ENCODE measurements at places on chromosomes 13 and 19.

DNA sequence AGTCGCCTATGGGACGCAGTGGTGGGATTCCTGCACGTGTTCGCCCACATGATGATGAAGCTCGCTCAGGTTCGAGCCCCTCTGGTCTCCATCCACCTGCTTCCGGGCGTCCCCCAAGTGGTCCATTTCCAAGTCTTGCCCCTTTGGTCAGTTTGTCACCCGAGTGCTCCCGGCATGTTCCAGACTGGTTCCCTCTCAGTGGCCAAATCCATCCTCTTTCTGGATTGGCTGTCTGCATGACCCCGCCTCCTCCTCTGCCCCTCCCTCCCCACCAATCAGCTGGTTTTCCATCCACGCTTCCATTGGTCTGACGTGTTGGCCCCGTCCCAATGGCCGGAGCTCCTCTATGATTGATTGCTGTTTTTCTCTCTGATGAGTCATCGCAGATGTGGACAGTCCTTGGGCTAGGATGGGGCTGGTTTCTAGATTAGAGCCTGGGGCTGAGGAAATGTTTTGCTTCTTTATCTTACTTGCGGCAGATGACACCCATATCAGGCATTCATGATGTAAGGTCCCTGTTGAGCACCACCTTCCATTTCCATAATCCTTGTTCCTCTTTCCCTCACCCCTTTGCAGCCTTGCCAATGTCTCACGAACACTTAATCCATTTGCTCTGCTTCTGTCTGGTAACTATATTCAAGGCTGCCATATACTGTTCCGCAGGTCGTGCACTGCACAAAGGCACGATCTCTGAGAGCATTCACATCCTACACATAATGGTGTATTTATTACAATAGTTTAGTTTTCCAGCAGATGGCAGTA is 73.8 kb downstream of the MAP4K1 start:
- no peak for DNase-seq

DNA sequence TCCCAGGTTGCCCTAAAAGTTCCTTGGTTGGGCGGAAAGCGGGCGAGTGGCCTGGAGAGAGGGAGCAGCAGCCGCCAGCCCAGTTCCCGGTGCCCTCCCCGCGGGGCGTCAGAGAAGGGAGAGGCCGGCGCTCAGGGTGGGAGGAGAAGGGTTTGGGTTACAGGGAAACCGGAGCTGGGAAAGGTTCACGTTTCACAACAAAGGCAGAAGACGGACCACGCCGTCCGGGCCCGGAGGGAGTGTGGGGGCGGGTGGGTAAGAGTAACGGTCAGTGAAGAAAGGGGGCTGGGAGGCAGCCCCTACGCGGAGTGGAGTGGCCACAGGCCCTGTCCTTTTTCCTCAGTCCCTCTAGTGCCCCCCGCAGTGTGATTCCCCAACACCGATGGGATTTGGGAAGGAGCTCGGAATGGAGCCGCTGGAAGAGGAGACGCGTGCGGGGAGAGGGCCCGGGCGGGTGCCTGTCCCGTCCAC is 1.6 kb downstream of the SIX5 start:
- DNase-seq = no peak

- DNase-seq = no peak
These were observed 13.1 kb upstream of the LAMP1 start for GRCh38 chr13:113283904-113284303.

DNA sequence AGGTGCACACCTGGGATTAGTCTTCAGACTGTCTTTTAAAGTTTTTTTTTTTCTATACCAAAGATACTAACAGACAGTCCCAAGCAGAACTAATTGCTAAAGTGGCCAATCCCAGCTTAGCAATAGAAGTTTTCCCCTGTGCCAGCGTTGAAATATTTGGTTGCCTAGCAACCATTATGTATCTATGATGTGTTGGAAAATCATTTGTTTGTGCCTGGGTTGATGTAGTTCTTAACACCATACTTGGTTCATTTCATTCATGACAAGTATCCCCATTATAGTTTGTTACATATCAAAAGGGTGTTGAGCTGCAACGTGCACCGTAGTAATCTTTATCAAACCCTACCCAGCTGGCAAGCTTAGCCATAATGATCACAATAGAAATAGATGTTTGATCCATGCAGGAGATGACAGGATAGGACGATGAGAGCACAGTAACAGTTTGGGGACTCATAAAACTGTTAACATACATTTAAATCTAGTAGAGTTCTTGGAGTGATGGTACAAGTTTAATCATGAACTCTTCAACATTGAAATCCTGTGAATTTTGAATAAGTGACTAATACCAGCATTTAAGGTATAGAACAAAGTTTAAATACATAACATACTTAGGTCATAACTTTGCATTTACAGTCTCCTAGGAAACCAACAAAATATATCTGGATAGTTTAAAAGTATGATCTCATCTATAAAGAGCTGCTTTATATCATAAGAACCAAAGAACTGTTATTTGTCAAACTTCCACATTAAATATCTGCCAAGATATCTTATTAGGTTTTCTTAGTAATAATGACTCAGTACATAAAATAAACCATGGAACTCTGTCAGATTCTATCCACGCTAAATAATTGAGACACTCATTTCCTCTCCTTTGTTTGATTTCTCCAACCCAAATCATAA is 73.4 kb downstream of the MBNL2 start:
- no peak for DNase-seq

GRCh38 chr13:44874886-44875630 is 114.2 kb downstream of the NUFIP1 start:
- DNase-seq = no peak

- DNase-seq = no peak
These were observed 20.2 kb downstream of the C19orf44 start for GRCh38 chr19:16516381-16516780.

DNA sequence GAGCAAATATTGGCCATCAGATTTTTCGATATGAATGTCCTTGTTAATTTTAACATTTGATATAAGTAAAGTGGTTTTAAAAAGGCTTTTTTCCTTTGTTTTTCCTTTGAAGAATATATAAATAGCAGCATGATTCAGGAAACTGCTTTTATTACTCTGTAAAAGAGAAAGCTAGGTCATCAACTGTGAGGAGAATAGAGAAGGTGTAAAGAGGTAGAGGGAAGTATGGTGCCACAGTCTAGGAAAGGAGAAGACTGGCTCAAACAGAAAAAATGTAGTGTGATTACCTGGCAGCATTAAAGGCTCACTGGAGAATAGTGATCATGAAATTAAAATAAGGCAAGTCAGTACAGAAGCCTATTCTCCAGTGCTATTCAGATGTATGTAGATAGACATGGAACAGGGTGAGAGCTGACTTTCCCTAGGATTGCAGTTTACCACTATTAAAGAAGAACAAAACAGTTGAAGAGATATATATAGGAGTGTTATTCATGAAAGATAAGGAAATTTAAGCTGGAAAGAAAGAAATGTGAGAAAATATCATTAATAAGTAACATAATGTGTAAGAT is 1115.9 kb upstream of the PCDH9 start:
- DNase-seq = no peak

GRCh38 chr13:97561182-97561581 is 127.2 kb downstream of the RAP2A start:
- no peak for DNase-seq

DNA sequence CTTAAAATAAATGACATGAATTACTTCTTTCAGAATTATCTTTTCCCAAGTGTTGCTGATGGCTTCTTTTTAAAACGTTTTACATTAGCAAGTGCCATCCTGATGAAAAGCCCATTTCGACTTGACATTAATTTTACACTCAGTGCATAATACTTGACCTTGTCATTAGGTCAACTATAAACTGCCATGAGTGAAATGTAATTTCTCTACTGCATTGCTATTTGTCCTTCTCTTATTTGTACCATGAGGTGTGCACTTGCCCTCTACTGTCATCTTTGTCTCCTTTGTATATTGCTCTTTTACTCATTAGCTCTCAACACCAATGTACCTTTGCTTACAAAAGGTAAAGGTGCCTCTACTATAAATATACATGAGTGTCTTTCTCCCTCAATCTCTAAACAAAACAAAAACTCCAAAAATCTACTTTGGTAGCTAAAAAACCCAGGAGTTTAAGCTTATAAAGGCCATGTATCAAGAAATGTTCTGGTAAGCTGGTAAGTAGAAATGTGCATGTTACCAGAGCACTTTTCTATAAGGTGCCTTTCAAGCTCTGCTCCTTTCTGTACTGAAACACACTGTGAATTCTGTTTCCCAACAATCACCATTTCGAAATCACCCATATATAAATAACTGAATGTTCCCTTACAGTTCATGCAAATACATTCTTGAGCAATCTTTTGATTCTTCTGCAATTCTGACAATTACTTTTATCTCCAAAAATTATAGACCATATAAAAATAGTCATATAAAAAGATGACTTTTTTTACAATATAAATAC is 351.4 kb downstream of the SLITRK5 start:
- no peak for DNase-seq

DNA sequence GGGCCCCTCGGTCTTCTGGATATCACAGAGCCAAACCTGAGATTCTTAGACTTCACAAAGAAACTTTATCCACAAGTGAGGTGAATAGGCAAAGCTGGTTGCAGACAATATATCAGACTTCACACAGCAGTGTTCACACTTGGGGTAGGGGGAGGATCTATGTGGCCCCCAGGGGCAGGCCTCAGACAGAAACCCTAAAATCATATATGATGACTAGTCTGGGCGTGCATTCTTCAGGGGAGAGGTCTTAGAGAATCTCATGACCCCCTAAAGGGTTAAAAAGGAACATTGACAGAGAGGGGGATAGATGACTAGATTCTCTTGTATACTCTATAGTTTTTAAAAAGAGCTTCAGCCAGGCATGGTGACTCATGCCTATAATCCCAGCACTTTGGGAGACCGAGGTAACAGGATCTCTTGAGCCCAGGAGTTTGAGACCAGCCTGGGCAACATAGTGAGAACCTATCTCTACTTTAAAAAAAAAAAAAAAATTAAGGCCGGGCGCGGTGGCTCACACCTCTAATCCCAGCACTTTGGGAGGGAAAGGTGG is 2.8 kb downstream of the TYROBP start:
- no peak for DNase-seq

GRCh38 chr13:76350399-76350798 is 535.8 kb downstream of the KCTD12 start:
- DNase-seq = no peak

GRCh38 chr13:108185223-108185622 is 30.1 kb downstream of the LIG4 start:
- no peak for DNase-seq

DNA sequence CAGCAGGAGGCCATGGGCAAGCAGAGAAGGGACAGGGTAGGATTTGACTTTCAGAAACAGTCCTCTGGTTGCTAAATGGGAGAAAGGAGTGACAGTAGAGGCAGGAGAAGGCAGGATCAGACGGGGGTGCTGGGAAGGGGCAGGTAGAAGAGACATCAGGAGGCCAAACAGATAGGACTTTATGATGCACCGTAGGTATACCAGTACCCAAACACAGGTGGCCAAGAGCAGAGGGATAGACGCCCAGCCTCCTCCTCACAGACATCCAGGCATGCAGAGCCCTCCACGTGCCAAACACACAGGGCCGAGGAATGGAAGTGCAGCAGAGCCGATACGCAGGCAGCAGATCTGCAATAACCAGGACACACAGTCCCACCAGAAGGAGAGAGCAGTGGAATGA is 1.3 kb upstream of the AXL start:
- no peak for DNase-seq

- no peak for DNase-seq
These were observed 6.4 kb upstream of the PDE4C start for GRCh38 chr19:18232540-18233223.

DNA sequence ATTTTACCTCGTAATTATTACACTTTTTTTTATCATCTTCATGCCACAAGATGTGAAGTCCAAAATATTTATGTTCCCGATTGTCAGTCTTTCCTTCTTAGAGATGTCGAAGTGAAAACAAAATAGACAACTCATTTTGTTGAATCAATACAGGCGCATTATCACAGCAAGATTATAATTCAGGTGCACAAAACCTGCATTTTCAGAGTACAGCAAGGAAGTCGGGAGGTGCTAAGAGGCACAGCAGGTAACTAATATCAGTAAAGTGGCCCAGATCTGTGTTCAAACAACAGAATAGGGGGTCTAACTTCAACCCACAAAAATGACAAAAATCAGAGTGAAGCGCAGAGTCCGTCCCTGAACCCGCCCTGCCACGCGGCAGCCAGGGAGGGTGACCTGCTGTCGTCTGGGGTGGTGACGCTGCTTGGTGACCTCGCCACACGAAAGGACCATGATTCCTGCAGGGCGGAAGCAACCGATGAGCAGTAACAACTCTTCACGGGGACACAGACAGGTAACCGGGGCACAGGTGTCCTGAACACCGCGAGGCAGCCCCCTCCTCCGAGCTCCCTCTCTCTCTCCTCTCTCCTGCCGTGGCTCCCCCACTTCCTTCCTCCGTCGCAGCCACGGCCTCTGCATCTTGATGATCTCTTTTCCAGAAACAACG is 50.9 kb upstream of the SPACA7 start:
- no peak for DNase-seq

DNA sequence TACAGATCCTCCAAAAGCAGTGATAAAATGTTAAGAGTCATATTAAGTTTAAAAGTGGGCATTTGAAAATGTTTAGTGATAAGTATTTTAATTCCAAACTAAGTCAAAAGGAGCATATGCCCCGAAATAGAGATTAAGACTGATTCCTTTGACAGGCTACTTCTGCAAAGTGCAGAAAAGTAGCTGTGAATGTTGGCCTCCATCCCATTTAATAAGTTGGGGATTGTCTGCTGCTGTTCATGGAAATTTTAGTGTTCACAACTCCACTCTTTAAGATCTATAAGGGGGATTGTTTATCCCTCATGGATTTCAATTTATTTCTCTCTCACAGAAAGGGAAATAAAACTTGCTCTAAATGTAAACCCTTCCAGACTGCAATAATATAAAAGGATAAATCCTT is 278.3 kb downstream of the KCTD12 start:
- DNase-seq = no peak

GRCh38 chr19:51434456-51434855 is 17.0 kb upstream of the SIGLEC10 start:
- no peak for DNase-seq
